RKO (cell line): ENCODE measurements at places on chromosomes 12 and 14.

GRCh38 chr12:13209436-13210235, 13.1 kb downstream of the EMP1 start:
- DNase-seq: no peak

- no peak for DNase-seq
Measured at GRCh38 chr12:6189028-6189427, 11.2 kb upstream of the CD9 start.

DNA sequence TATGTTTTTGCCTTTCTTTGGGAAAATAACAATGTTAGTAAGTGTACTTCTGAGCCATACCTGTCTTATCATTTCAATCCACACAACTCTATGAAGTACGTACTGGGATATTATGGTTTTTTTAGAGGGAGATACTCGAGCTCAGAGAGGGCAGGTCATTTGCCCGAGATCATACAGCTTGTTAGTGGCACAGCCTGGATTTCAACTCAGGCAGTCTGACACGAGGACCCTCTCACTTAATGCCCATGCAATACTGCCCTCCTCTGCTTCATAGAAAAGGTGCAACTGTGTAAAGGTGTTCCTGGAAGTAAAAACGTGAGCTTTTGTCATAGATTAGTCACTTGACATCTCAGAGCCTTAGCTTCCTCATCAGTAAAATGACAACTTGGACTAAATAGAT, 128.0 kb downstream of the NDUFA12 start:
- peak; percentile 48 for DNase-seq

DNA sequence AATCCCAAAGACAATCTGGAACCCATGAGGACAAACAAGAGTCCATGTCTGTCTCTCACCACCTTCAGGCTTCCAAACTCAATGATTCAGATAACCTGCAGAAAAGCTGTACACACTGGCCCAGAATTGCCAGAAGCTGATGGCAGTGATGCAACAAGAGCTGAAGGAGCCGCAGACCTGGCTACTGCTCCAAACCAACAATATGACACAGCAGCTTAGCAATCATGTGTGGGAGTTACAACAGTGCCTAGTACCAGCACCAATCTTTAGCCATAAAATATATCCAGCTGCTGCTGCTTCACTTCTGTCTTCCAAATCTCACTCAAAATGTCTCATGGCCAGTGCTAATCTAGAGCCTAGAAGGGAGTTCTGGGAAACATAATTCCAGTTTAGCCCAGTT, 22.0 kb downstream of the RPS6KA5 start:
- DNase-seq: peak; percentile 14

- no peak for DNase-seq
Measured at GRCh38 chr12:24099576-24099975, 150.1 kb upstream of the SOX5 start.

DNA sequence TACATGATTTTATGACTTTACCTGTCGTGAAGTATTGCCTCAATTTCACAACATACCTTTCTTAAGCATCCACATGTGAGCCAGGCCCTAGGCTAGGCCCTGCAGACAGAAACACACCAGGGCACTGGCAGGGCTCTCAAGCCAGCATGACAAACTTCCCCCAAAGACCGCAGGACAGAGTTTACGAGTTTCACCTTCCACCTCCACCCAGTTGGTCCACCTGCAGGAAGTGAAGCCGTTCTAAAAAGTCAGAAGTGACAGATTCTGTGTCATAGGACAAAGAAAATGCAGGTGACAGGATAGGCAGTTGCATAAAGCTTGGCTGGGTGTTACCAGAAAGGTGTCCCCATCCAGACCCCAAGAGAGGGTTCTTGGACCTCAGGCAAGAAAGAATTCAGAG, 382.3 kb downstream of the PCNX1 start:
- DNase-seq: no peak

DNA sequence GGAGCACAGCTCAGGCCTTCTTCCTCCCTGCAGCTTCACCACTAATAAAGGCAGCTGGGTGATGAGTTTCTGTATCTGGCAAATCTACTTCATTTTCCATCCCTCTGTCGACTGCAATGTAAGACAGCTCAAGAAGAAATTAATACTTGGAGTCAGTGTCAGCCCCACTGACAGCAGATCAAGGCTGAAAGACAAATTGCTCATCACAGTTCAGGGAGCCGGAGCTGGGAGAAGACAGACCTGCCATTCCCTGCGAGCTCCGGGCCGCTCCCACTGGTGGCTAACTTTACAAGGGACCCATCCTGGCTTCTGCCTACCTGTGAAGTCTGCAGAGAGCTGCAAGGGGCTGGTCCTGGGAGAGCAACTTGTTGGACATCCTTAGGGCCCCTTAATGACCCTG, 49.8 kb downstream of the CCDC60 start:
- DNase-seq: no peak

- DNase-seq: no peak
Measured at GRCh38 chr12:75868501-75868900, 163.1 kb downstream of the PHLDA1 start.

GRCh38 chr14:49761839-49762551, 6.0 kb upstream of the KLHDC2 start:
- no peak for DNase-seq

- DNase-seq: no peak
Measured at GRCh38 chr14:75715926-75716780, 55.1 kb downstream of the TTLL5 start.

DNA sequence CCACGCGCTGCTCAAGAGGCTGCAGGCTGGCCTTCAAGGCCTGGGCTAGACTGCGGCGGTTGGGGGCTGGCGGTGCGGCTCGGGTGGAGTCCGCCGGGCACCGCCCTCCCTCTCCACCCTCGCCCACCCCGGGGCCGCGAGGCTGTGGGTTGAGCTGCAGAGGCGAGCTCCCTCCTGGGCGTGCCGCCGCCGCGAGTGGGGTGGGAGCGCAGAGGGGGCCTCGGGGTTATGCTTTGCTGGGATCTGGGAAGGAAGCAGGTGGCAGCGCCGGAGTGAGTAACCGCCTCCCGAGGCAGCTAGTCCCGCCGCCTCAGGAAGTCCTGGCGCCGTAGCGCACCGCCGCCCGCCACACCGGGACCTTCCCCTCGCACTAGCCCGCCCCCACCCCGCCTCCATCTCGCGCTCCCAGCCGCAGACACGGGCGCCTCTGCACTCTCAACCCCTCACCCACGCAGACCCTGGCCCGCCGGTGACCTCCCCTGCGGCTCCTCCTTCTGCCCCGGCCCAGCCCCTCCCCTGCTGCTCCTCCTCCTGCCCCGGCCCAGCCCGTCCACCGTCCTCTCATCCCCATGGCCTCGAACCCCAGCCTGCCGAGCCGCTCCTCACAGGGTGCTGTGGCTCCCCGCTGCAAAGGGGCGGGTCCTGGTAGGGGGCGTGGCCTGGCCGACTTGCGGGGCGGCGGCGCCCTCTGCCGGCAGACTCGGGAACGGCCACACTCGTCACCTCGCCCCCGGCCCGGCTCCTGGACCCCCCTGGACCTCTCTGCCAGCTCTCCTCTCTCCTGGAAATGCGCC, 16.6 kb downstream of the TAMALIN start:
- peak; percentile 81 for DNase-seq

DNA sequence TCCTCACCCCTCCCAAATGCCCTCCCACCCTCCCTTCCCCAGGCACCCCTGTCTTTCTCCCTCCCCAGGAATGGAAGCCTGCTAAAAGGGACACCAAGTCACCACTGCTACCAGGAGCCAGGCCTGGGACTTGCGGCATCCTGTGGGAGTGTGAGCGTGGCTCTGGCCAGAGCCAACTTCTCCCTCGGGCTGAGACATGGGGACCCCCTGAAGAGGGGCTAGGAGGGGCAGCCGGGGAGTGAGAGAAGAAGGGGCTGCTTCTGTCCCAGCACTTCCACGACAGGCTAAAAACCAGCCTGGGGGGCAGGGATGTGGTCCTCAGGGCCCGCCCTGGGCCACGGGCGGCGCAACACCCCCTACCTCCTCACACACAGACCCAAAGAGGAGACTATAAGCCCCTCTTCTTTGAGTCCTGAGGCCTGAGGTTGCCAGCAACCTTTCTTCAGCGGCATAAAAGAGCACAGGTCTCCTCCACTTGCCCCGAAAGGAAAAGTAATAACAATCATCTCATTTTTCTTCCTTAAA, 278.9 kb downstream of the DPF3 start:
- DNase-seq: no peak

DNA sequence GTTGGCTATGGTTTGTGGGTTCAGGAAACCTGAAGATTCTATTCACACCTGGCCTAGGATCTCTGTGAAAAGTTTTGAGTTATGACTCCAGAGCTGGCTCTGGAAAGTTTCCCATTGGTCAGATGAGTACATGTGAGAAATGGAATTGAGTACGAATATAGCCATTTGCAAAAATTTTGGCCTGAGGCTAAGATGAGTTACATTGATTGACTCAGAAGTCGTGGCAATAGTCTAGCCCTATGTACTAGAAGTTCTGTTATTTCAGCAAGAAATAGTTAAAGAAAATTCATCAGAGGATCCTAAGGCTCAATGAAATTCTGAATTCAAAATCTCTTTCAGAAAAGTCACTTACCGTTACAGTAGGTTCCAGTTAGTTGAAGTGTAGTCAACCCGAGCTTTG, 109.9 kb downstream of the PTCSC3 start:
- no peak for DNase-seq

DNA sequence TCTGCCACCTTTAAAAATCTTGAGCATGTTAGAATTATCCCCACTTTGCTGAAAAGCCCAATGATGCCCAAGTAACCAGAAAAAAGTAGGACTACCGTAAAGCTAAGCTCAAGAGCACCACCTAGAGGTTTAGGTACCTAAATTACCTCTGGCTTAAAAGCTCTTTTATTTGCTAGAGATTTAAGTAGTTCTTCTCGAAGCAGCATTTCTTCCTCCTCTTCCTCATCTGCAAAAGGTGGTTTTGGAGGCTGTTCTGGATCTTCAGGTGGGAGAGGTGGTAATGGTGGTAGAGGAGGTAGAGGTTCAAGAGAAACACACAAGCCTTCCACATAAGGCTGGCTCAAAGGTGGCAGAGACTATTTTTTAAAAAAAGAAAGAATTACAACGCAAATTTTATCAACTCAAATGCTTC, 26.9 kb downstream of the ZFC3H1 start:
- peak; percentile 83 for DNase-seq

DNA sequence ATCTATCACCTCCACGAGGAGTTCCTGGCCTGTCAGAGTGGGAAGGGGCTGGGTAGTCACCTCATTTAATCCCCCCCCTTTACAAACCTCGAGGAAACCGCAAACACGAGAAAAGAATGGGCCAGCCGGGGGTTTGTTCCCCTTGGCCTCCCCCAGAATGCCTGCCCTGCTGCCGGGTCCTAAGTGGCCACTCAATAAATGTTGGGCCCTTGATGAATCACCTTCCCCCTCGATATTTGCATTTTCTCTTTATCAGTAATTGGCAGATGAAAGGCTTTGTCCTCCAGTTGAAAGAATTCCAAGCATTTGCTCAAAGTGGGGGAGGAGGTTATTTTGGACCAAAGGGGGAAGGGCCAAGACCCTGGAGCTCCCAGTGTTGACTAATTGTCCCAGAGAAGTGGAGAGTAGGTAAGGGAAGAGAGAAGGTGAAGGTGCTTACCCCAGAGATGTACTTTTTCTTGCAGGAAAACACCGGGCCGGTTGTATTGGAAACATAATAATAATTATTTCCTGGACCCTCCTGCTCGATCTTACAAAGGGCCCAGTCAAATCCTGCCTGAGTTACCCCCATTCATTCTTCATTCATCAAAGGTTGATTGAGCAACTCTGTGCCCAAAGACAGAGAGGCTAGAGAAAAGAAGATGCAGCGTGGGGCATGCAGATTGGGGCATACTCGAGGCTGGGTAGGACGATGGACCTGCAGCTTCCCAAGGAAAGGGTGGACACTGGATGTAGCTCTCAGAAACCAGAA, 1.9 kb upstream of the KDM2B start:
- no peak for DNase-seq

DNA sequence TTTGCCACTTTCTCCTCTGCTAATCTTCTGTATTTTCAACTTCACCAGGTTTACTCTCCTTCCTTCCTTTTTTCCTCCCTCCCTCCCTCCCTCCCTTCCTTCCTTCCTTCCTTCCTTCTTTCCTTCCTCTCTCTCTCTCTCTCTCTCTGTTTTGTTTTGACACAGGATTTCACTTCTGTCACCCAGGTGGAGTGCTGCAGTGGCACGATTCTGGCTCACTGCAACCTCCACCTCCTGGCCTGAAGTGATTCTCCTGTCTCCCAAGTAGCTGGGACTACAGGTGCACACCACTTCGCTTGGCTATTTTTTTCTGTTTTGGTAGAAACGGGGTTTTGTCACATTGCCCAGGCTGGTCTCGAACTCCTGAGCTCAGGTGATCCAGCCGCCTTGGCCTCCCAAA, 181.2 kb upstream of the BTG1 start:
- DNase-seq: no peak

- DNase-seq: no peak
Measured at GRCh38 chr12:92404921-92405320, 259.3 kb upstream of the BTG1 start.

- DNase-seq: no peak
Measured at GRCh38 chr12:81520064-81520945, 238.8 kb downstream of the PPFIA2 start.

GRCh38 chr14:79658769-79659168, 552.5 kb downstream of the DIO2 start:
- DNase-seq: no peak

DNA sequence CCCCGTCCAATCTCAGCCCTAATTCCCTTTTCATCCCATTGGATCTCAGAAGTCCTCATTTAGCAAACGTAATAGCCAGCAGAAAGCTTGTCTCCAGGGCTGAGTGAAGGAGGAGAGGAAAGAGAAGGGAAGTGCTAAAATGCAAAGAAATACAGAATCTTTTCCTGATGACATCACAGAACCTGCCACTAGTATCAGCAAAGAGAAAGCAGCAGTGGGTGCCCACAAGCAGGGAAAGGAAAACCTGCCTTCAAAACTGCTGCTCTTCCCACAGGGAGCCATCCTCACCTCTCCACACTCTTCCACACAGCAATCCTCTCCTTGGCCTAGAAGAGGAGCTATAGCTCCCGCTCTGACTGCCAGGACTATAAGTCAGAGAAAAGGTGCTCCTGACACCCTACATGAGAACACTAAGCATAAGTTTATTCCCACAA, 11.3 kb downstream of the MED13L start:
- no peak for DNase-seq

- no peak for DNase-seq
Measured at GRCh38 chr14:68563251-68564131, 229.4 kb downstream of the ZFP36L1 start.

GRCh38 chr14:86723254-86723624, 1193.3 kb downstream of the FLRT2 start:
- DNase-seq: no peak

DNA sequence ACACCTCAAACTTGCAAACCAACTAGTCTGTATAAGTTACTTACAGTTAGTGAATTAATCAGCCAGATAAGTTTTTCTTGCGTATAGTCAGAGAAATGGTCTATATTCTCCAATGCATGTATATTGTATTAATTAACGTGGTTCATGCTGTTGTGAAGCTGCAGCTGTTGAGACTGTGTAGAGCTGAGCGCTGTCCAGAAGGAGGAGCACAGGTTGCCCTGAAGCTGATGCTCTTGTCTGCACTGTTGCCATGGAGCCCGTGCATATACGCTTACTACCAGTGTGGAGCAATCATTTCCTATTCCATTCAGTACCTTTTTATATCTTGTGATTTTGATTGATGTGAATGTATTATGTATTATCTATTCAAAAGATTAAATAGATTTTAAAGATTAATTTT, 74.3 kb upstream of the ARID2 start:
- DNase-seq: peak; percentile 14

GRCh38 chr14:103045371-103045869, 11.9 kb downstream of the CDC42BPB start:
- DNase-seq: no peak
